ENCODE measurements at places on chromosomes 12 and 14.
A peak's percentile ranks its signal among the peaks of the same experiment; 100 is the strongest.

DNA sequence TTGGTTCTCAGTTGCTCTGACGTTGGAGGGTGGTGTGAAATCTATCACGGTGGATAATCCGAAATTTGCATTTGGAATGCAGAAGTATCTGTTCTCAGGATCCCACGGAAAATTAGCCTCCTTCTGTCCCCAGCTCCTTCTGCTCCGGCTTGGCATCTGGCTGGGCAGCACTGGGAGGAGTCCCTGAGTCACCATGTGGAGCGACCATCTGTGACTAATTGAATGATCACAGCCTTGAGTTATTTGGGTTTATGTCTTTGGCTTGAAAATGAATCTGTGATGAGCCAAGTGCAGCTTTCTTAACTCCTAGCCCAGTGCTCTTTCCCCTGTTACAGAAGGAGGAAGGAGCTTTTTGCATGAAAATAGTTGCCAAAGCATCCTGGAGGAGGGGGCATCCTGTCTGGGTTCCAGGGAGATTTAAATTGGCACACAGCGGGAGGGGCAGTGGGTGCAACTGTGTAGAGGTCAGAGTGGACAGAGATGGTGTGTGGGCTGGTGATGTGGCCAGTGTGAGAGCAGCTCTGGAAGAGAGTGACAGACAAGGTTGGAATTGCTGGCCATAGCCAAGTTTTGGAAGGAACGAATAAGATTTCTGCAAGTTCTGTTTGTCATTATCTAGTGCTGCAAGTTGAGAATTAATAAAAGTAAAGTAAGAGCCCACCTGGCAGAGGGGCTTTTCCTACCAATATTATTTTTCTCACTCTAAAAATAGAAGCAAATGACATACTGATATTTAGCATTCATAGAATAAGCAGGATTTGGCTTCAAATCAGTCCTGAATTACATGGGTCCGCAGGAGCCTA lies 74.4 kb downstream of the SLC24A4 start:
- peak; percentile 80 for DNase-seq

DNA sequence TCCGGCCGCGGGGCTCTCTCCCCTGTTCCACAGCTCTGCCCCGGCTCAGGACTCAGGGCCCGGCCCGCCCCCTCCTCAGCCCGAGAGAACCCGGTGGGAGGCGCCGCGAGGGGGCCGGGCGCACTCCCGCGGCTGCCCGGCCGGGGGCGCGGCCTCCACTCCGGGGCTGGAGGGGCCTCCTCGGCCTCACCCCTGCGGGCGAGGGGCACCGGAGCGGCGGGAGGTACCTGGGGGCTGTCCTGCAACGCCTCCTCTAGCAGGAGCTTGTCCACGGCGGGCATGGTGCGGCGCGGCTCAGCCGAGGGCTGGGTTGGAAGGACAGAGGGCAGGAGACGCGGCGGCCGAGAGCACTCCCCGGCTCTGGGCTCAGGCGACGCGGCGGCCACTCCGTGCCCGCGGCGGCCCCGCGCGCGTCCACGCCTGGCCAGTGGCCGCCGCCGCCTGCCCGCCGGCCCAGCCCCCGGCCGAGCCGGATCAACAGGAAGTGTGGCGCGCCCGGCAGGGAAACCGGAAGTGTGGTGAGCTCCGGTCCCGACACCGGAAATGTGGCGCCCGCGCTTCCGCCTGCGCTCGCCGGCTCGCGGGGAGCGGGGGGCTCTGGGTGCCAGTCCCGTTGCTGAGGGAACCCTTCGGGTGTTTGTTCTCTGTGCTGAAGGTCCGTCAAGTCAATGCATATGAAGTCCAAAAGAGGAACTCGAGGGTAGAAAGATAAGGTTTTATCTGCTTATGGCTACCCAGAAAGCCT lies at the start of gene APPL2:
APPL2 (minus strand) TSS at position 443 of the 745 bp plus-strand sequence; CDS start at position 281, 162 bp downstream.
- peak; percentile 97 for DNase-seq

- no peak for DNase-seq
Measured at GRCh38 chr12:111085096-111085495, 164.7 kb upstream of the MYL2 start.

DNA sequence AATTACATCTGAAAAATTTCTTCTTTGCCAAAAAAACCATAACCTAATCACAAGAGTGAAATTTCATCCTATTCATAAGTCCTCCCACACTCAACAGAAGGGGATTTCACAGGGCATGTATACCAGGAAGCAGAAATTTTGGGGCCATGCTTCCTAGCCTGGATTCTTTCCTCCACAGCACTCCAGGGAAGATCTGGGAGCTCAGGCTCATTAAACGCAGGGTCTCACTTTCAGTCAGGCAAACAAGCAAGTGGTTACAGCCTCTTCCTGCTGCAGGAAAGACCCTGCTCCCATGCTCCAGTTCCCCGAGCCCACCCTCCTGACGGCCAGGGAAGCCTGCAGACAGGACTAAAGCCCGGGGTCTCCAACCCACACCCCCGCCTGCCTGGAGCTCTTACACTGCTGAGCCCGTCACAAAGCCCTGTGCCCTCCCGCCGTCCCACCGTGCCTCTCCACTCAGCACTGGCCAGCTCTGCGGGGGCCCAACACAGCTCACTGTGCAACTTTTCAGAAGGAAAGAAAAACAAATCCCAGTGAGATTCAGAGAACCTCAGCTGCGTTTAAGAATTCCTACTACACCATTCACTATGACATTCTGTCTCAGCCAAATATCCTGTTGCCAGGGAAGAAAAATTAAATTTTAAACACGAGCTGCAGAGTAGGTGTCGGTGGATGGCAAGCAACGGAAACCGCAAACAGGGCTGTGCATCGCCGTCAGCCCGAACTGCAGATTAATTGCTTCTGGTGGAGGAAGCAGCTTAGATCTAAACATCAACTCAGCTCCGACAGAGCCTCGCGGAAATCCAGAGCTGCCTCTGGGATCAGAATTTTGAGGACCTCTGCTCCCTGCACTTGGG lies 106.7 kb upstream of the SFSWAP start:
- no peak for DNase-seq

- peak; percentile 33 for DNase-seq
Measured at GRCh38 chr12:1131811-1132224, 140.8 kb downstream of the ERC1 start.

DNA sequence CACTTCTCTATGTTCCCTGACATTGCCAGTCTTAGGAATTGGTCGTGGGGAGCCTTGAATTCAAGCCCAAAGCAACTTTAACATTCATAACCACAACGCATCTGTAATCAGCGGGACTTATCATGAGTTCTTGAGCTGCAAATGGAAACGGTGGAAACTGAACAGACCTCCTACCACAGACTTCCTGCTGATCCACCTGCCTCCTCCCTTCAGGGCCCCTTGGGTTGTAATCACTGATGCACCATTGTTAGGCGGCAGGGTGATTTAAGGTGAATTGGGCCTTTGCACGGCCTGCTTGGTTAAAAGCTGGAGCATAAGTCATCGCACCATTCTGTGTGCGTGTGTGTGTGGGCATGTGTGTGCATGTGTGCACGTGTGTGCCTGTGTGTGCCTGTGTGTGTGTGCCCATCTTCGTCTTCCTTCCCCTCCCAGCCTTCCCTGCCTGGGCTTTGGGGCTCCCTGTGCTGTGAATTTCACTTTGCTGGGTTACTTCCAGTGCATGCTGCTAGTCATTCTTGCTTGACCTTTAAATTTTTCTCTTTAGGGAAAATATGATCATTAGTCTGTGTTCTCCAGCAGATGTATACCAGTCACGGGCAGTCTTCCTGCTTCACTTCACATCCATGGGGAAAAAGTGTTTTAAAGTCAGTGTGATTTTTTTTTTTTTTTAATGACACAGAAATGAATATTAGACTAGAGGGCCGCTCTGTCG lies 29.1 kb downstream of the CHST11 start:
- no peak for DNase-seq

DNA sequence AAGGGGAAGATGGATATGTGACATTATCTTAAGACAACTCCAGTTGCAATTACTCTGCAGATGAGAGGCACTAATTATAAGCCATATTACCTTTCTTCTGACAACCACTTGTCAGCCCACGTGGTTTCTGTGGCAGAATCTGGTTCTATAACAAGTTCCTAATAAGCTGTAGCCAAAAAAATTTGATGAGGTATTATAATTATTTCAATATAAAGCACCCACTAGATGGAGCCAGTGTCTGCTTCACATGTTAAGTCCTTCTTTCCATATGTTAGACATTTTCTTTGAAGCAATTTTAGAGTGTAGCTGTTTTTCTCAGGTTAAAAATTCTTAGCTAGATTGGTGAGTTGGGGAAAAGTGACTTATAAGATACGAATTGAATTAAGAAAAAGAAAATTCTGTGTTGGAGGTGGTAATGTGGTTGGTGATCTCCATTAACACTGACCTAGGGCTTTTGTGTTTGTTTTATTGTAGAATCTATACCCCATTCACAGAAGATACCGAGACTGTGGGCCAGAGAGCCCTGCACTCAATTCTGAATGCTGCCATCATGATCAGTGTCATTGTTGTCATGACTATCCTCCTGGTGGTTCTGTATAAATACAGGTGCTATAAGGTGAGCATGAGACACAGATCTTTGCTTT lies 36.9 kb downstream of the PSEN1 start:
- peak; percentile 62 for DNase-seq

- DNase-seq: no peak
Measured at GRCh38 chr12:50572287-50572686, 67.5 kb downstream of the DIP2B start.

DNA sequence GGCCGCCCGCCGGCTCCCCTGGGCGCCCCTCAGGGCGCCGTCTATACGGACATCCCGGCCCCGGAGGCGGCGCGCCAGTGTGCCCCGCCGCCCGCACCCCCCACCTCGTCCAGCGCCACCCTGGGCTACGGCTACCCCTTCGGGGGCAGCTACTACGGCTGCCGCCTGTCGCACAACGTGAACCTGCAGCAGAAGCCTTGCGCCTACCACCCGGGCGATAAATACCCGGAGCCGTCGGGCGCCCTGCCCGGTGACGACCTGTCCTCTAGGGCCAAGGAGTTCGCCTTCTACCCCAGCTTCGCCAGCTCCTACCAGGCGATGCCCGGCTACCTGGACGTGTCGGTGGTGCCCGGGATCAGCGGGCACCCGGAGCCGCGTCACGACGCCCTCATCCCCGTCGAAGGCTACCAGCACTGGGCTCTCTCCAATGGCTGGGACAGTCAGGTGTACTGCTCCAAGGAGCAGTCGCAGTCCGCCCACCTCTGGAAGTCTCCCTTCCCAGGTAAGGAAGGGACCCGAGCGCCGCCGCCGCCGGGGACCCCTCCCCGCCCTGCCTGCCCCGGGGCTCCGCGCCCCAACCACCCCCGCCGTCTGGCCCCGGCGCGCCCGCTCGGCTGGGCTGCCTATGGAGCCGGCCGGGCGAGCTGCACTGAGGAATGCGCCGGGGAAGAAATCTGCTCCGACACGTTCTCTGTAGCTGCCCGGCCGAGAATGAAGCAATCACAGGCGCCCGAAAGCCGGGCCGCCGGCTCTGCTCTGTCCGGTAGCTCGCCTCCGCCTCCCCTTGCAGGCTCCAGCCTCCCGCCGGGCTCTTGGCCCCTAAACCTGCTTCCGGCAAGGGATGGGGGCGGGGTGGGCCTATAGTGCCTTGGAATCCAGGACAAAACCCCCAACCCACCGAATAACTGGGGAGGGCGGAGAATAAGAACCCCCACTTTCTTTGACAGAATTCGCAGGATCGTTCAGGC lies 794 bp downstream of the HOXC13 start:
- DNase-seq: no peak

- DNase-seq: no peak
Measured at GRCh38 chr12:84562331-84562730, 350.3 kb downstream of the SLC6A15 start.

GRCh38 chr12:74999474-74999873 lies 210.2 kb downstream of the KCNC2 start:
- no peak for DNase-seq

GRCh38 chr12:102406033-102406584 lies 74.3 kb downstream of the IGF1 start:
- peak; percentile 96 for DNase-seq

- no peak for DNase-seq
Measured at GRCh38 chr12:62525271-62525670, 58.6 kb downstream of the MON2 start.

DNA sequence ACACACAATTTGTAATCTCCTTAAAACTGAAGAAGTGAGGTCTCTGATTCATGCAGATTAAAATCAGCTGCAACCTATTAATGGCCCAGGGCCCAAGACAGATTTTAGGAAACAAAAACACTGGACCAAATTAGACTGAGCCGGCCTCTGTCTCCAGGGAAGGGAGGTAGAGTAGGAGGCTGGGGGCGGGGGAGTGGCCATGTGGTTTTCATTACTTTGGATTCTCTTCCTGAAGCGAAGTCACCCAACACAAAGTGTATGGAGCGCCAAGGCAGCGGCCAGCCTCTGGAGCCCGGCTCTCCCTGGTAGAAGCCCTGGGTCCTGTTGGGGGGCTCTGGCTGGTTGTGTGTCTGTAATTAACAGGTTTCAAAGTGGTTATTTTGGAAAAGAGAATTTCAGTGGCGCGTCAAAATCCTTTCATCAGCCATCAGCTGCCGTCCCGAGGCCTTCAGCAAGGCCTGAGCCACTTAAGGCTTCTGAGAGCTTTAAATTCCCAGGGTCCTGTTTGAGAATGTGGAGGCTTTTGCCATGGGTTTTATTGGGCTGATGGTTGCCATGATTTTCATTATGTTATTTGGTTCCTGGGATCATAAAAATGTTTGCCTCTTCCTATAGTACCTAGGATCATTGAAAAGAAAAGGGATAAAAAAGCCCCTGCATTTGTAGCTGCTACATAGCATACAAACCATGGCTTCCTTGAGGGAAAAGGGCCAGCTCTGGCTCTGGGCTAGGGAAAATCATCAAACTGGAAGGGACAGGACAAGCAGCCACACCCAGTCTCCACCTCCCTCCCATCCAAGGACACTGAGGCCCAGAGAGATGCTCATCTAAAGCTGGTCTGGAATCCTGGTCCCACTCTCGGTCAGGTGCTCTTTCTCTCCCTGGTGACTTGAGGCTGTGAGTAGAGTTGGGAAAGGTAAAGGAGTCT lies 282.4 kb downstream of the ZFP36L1 start:
- no peak for DNase-seq

DNA sequence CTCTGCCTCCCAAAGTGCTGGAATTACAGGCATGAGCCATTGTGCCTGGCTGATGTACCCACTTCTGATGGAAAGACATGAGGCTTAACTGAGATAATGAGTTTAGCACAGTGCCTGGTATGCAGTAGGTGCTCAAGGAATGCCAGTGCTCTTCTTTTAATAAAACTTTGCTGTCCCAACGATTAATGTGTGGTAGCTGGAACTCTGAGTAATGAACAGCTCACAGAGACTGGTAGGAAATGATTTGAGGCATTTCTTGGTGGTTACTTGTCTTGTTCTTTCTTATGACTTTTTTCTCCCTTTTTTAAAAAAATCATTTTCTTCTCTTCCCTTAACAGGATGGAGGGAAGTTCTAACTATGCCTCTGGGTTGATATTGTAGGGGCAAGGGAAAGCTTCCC lies 235.7 kb upstream of the PWP1 start:
- DNase-seq: no peak

DNA sequence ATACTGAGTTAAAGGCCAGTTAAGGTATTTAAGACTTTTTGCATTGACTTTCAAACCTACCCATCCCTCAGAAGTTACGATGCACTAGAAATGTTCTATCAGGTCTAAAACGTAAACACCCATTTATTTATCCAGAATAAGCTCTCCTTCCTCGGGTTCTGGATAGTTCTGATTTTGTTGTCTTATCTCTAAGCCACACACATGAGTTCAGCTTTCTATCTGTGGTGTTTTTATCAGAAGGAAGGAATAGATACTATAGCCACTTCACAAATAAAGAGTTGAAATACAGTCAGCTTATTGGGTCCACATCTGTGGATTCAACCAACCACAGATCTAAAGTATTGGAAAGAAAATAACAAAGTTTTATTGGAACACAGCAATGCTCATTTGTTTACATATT lies 5.4 kb downstream of the SFSWAP start:
- DNase-seq: no peak
